ENCODE measurements at places on chromosomes 1 and 21. TPM values are rescaled to one million over a fixed set of nuclear protein-coding genes. Genes with fewer than 3 reads are reported as not detected.

DNA sequence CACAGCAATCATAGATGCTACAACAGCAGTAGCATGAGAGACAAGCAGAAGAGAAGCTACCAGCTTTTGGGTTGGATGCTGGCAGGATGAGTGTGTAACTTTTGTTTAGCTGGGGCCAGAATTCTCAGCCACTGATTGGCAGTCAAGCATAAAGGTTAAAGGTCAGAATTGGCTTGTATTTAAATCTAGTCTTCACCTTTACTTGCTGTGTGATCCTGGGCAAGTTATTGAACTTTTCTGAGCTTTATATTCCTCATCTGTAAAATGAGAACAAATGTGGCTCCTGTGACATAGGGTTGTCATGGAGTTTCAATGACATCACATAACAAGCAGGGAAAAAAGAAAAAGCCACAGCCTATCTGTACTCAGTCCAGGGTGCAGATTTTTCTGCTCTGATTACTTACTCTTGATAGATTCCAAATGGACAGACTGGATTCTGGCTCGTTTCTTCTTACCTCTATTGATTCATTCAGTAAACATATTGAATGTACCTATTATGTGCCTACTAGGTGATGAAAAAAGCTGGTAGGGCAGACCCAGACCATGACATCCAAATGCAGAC lies 2.8 kb upstream of the AZIN2 start:
- no peak for DNase-seq

DNA sequence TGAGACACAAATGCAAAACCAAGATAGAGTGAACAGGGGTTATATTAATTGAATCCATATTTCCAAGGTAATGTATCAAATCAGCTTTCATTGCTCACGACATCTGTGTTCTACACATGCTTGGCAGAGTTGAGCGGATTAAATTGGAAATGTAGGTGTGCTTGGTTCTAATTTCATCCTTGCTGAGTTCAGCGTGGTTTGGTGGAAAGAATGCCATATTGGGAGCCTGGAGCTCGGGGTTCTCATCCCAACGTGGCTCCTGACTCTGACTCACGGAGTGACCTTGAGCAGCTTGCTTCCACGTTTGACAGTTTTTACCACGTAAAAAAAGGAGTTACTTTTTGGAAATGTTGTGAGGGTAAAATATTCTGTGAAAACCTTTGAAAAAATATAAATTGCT lies 92.0 kb downstream of the MTR start:
- no peak for DNase-seq

DNA sequence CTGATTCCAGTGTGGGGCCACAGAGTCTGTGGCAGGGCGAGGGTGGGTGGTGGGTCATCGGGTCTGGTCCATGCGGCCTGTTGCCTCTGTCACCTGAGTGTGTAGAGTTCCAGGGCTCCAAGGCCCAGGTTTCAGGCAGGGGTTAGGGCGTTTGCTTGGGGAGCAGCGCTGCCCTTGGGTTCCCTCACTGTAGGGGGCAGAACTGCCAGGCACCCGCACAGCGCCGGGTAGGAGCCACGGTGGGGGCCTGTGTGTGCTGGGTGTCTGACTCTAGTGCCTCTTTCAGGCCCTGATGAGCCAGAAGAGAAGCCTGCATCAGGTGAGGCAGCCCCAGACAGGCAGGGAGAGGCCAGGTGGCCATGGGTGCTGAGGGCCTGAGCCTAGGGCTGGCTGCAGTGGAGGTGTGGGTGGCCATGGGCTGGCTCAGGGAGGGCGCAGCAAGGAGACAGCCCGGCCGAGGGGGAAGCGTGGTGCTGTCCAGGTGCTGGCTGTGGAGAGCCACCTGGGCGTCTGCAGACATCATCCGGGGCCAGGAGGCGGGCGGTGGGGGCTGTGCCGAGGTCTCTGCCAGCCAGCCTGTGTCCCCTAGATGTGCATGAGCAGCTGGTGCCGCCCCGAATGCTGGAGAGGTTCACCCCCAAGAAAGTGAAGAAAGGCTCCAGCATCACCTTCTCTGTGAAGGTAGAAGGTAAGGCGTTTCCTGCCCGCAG lies 72.3 kb downstream of the TRIM11 start:
- DNase-seq: peak; percentile 70

- DNase-seq: no peak
These were observed 185.0 kb downstream of the DNAH14 start for GRCh38 chr1:225114354-225114990.

The C8A gene
- total RNA-seq: not detected

The GLMN gene
- total RNA-seq: 10.3 TPM

The CD1E gene
- not detected for total RNA-seq

- peak; percentile 96 for DNase-seq
These were observed 106.5 kb upstream of the SLC44A3 start for GRCh38 chr1:94713472-94714141.

GRCh38 chr1:201639826-201640225 lies 100.9 kb downstream of the NAV1 start:
- no peak for DNase-seq

DNA sequence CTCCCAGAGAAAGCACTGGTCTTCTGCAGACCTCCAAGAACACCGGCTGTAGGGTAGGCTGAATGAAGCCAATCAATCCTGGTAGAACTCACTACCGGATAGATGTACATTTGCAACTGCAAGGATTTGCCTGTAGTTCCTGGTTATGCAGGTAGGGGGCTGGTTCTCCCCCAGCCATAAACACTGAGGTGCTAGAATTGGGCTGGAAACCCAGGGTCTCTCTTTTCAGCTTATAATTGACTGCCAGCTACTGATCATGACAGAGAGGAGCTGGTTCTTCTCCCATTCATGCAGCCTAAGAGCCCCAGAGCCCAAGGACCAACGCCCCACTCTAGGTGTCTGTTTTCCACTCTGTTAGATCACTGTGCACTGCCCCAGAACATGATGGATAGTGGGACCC lies 21.5 kb upstream of the MTARC2 start:
- DNase-seq: no peak
